ENCODE measurements at places on chromosomes 6 and 20. TPM values are rescaled to one million over a fixed set of nuclear protein-coding genes. Genes with fewer than 3 reads are reported as not detected.

Gene SLC18B1
- total RNA-seq = 7.8 TPM

Gene STX7
- total RNA-seq = 19.5 TPM

Gene GJA1
- total RNA-seq = not detected

Gene TSPO2
- not detected for total RNA-seq

Gene DEFB121
- not detected for total RNA-seq

Gene TFAP2B
- not detected for total RNA-seq

Gene JAG1
- 0.15 TPM for total RNA-seq

Gene MUC21
- total RNA-seq = not detected

Gene SPEF1
- not detected for total RNA-seq

Gene NFATC2
- total RNA-seq = 39.9 TPM

DNA sequence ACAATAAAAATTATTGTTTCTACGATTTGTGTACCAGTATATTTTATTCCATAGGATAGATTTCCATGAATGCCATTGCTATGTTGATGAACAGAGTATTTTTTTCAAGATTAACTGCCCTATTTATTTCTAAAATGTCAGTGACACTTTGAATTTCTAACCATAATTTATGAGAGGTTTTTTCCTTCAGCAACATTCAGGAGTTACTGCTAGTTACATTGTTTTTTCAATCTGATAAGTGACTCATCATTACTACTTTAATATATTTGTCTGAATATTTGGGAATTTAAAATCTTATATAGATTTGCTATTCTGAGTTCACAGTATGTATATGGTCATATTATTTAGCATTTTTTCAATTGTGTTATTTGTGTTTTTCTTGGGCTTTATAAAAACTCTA, 6.0 kb upstream of the OR2B6 start:
- H3K36me3 ChIP-seq = no peaks in the 10 kb centered on the region
- peaks cover 48% of the 10 kb centered on the region for H3K27me3 ChIP-seq
- H3K4me3 ChIP-seq = no peak overlapping the region
- no peak overlapping the region for H3K27ac ChIP-seq
- no peak for DNase-seq

DNA sequence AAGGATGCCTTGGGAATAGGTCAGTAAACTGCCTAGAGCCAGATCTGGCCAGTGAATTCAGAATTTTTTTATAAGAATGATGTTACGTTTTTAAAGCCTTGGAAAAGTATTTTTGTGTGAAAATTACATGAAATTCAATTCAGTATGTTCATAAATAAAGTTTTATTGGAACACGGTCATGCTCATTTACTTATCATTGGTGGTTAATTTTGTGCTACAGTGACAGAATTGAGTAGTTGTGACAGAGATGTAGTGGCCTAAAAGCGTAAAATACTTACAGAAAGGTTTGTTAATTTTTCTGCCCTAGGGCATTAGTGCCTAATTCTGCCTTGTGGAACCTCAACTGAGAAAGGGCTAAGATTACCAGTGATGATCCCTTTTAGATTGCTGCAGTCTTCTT, 28.2 kb downstream of the ZFAND3 start:
- no peak overlapping the region for H3K27ac ChIP-seq
- no peak overlapping the region for H3K4me3 ChIP-seq
- H3K4me1 ChIP-seq = peaks cover 5% of the 10 kb centered on the region
- no peak for DNase-seq
- H3K27me3 ChIP-seq = no peaks in the 10 kb centered on the region

- H3K27ac ChIP-seq = no peak overlapping the region
- H3K27me3 ChIP-seq = peaks cover 5% of the 10 kb centered on the region
- no peaks in the 10 kb centered on the region for H3K36me3 ChIP-seq
- no peak for DNase-seq
- H3K4me3 ChIP-seq = no peak overlapping the region
Observed at GRCh38 chr6:148263010-148263409, 79.6 kb upstream of the SASH1 start.

GRCh38 chr6:169425628-169426370, 172.2 kb upstream of the THBS2 start:
- no peaks in the 10 kb centered on the region for H3K27me3 ChIP-seq
- H3K36me3 ChIP-seq = no peaks in the 10 kb centered on the region
- H3K27ac ChIP-seq = no peak overlapping the region
- no peak for DNase-seq

- H3K27ac ChIP-seq = no peak overlapping the region
- H3K36me3 ChIP-seq = no peaks in the 10 kb centered on the region
- DNase-seq = no peak
- H3K4me1 ChIP-seq = no peaks in the 10 kb centered on the region
Observed at GRCh38 chr6:138240476-138241245, 22.4 kb upstream of the PBOV1 start.

DNA sequence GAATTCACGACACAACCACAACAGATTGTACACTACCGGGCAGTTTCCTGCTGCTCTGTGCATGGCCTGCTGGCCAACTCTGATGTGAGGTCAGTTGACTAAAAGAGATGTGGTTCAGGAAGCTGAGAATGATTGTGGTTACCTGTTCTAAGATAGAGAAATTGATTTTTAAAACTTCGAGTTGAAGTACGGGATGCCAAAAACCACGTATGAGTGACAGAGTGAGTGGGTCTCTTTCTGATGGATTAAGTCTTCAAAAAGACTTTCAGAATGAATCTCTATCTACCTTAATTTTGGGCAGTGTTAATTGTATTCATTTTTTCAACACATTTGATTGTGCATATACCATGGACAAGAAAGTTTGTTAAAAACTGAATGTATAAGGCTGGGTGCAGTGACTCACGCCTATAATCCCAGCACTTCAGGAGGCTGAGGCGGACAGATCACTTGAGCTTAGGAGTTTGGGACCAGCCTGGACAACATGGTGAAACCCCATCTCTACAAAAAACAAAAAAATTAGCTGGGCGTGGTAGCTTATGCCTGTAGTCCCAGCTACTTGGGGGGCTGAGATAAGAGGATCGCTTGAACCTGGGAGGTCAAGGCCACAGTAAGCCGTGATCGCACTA, 121.2 kb downstream of the SGK1 start:
- H3K4me3 ChIP-seq = no peak overlapping the region
- peaks cover 21% of the 10 kb centered on the region for H3K4me1 ChIP-seq
- peaks cover 4% of the 10 kb centered on the region for H3K36me3 ChIP-seq

DNA sequence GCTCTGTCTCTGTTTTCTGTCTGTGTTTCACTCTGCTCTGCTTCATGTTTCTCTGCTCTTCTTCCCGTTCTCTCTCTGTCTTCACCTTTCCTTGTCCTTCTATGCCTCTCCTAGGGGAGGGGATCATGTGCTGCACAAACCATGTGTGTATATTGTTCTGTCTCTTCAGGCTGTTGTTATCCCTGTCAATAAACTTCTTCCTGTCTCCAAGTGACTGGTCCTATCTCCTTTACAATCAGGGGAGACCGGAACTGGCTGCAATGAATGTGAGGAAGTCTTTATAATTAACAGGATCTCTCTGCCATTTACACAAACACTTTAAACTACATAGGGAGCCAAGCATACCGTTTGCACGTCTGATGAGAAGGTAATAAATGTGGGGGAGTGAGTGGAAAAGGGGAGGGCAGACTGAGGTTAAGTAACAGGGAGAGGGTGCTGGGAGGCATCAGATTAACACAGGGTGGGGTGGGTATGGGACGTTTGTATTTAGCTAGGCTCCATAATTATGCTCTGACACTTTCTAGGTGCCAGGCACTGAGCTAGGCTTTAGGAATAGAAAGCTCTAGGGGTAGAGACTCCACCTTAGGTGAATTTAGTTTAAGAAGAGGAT, 626.1 kb downstream of the DHX35 start:
- H3K27me3 ChIP-seq = no peaks in the 10 kb centered on the region
- H3K4me3 ChIP-seq = no peak overlapping the region
- H3K4me1 ChIP-seq = no peaks in the 10 kb centered on the region
- H3K27ac ChIP-seq = no peak overlapping the region
- H3K36me3 ChIP-seq = no peaks in the 10 kb centered on the region

GRCh38 chr6:36114798-36115408, 15.4 kb upstream of the MAPK13 start:
- peak overlapping the region; percentile 96 for H3K27ac ChIP-seq
- peaks cover 37% of the 10 kb centered on the region for H3K36me3 ChIP-seq
- H3K4me3 ChIP-seq = peak overlapping the region; percentile 38
- peaks cover 70% of the 10 kb centered on the region for H3K4me1 ChIP-seq
- H3K27me3 ChIP-seq = no peaks in the 10 kb centered on the region

GRCh38 chr6:36873612-36874442, 776 bp downstream of the PPIL1 start:
- peaks cover 58% of the 10 kb centered on the region for H3K4me1 ChIP-seq
- peaks cover 19% of the 10 kb centered on the region for H3K36me3 ChIP-seq
- peak; percentile 58 for DNase-seq
- peak overlapping the region; percentile 100 for H3K27ac ChIP-seq

DNA sequence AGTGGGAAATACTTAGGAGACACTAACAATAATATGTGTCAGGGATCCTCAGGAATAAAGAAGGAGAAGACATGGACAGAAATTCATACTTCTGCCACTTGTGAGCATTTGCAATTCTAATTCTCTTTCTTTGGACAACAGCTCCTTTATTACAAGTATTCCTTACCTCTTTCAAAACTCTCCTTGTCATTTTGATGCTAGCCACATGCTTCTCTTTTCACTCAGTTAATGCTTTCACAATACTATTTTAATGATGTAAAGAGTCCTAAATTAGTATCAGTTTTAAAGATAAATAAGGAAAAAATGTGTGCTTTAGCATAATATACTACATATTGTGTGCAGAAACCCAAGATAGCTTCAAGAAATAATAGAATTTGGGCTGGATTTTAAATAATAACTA, 62.5 kb downstream of the AHI1 start:
- no peak overlapping the region for H3K4me3 ChIP-seq
- H3K4me1 ChIP-seq = peaks cover 13% of the 10 kb centered on the region
- H3K27me3 ChIP-seq = no peaks in the 10 kb centered on the region
- DNase-seq = no peak
- H3K36me3 ChIP-seq = peaks cover 9% of the 10 kb centered on the region

DNA sequence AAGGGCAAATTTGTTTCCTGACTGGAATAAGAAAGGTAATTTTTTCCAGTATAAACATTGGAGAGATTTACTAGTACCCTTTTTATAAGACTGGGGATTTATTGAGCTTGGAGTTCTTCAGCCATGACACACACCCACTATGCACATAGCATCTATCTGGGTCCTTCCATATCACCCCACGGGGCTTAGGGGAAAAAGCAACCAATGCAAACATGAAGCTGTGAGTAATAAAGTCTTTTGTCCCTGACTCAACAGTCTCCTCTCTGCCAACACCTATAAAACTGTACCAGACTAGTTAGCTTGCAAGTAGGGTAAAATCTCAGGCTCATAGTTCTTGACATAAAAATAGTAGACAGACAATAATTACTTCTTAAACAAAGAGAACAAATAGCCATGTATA, 23.4 kb downstream of the COL21A1 start:
- no peak overlapping the region for H3K4me3 ChIP-seq
- no peaks in the 10 kb centered on the region for H3K4me1 ChIP-seq
- no peaks in the 10 kb centered on the region for H3K36me3 ChIP-seq
- no peak for DNase-seq
- no peak overlapping the region for H3K27ac ChIP-seq

GRCh38 chr6:30747902-30748769, 3.8 kb upstream of the IER3 start:
- H3K4me3 ChIP-seq = no peak overlapping the region
- no peak for DNase-seq
- peaks cover 2% of the 10 kb centered on the region for H3K36me3 ChIP-seq
- peaks cover 14% of the 10 kb centered on the region for H3K4me1 ChIP-seq
- no peak overlapping the region for H3K27ac ChIP-seq
- no peaks in the 10 kb centered on the region for H3K27me3 ChIP-seq

DNA sequence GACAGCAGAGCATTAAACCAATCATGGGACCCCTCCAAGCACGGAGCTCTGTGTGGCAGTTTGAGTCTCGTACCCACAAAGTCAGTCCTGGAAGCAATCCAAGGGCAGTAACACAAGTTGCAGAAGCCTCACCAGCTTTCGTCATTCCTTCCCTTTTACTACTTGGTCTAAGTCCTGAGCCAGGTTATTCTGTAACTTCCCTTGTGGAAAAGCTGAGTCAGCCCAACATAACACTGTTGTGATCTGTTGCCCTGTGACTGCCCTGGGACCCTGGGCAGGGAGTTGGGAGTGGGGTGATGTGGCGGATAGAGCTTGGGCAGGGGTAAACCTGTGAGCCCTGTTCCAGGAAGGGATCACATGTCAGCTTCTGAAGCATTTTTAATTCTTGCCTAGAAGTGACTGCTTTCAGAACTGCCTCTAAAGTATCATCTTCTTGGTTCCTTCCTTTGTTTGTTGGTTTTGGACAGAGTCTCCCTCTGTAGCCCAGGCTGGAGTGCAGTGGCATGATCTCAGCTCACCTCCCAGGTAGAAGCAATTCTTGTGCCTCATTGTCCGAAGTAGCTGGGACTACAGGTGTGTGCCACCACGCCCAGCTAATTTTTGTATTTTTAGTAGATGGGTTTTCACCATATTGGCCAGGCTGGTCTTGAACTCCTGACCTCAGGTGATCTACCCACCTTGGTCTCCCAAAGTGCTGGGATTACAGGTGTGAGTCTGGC, 183.7 kb upstream of the JAG1 start:
- H3K27ac ChIP-seq = no peak overlapping the region
- H3K4me1 ChIP-seq = no peaks in the 10 kb centered on the region
- no peaks in the 10 kb centered on the region for H3K27me3 ChIP-seq
- DNase-seq = no peak
- H3K4me3 ChIP-seq = no peak overlapping the region

DNA sequence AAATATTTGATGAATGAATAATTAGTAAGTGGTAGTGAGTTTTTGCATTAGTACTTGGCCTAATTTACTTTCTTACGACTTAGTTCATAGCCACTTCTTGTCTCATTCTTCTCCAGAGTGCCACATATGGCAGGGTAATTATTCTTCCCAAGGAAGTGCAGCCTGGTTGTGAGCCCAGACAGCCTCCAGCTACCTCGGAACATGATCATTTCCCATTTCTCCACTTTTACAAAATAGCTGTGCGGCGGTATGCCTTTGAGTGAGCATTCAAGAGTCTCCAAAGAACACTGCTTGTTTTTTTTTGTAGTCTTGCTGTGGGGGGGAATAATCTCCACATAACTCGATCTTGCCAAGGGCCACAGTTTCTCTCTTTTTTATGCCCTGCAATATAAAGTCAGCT, 765.0 kb downstream of the HDGFL1 start:
- H3K4me1 ChIP-seq = no peaks in the 10 kb centered on the region
- no peaks in the 10 kb centered on the region for H3K36me3 ChIP-seq
- no peak overlapping the region for H3K27ac ChIP-seq
- DNase-seq = no peak
- H3K27me3 ChIP-seq = no peaks in the 10 kb centered on the region
- no peak overlapping the region for H3K4me3 ChIP-seq

DNA sequence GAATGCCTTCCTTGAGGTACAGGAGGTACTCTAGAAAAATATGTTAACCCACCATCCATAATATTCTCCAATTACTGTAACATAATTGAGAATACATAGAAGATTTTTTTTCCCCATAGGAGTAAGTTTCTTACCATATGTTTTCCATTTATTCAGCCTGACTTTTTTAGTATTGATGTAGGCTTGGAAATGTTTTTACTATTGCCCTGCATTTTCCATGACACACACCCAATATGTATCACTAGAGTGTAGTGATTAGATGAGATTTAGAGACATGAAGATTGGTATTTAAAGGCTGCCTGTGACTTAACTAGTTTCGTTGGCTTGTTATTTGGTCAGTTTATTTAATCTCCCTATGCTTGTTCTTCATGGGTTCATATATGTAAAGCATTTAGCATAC, 39.5 kb downstream of the KCNQ5 start:
- H3K36me3 ChIP-seq = peaks cover 2% of the 10 kb centered on the region
- no peaks in the 10 kb centered on the region for H3K4me1 ChIP-seq
- H3K27me3 ChIP-seq = no peaks in the 10 kb centered on the region
- H3K4me3 ChIP-seq = no peak overlapping the region
- DNase-seq = no peak

- H3K27ac ChIP-seq = no peak overlapping the region
- no peak for DNase-seq
- peaks cover 35% of the 10 kb centered on the region for H3K27me3 ChIP-seq
- no peaks in the 10 kb centered on the region for H3K36me3 ChIP-seq
- H3K4me3 ChIP-seq = no peak overlapping the region
- H3K4me1 ChIP-seq = no peaks in the 10 kb centered on the region
Observed at GRCh38 chr6:33848484-33848883, 44.7 kb upstream of the MLN start.
